Activated CD4-positive, alpha-beta T cell treated with anti-CD3 and anti-CD28 coated beads for 36 hours (primary cell): ENCODE measurements at places on chromosomes 1 and 21. TPM values are rescaled to one million over a fixed set of nuclear protein-coding genes. Genes with fewer than 3 reads are reported as not detected.

The SPRR1B gene
- not detected for total RNA-seq

The DRAXIN gene
- 0.04 TPM for total RNA-seq

The SLC44A5 gene
- total RNA-seq = not detected

The FYB2 gene
- not detected for total RNA-seq

The MOV10 gene
- total RNA-seq = 80.3 TPM

The TNFRSF4 gene
- total RNA-seq = 340 TPM

The KIF26B gene
- total RNA-seq = 0.23 TPM

The THRAP3 gene
- total RNA-seq = 149 TPM

The LGR6 gene
- 0.14 TPM for total RNA-seq

The TEX38 gene
- not detected for total RNA-seq

The RGS18 gene
- total RNA-seq = not detected

The GPR161 gene
- total RNA-seq = 0.42 TPM

The TNFRSF18 gene
- total RNA-seq = 164 TPM

The IL19 gene
- total RNA-seq = not detected

The LCE3D gene
- not detected for total RNA-seq

The LEFTY1 gene
- total RNA-seq = not detected

The MIXL1 gene
- total RNA-seq = not detected

The RBP7 gene
- total RNA-seq = not detected

The NUP210L gene
- total RNA-seq = 0.05 TPM

The OSBPL9 gene
- total RNA-seq = 46.2 TPM

The COX20 gene
- 32.0 TPM for total RNA-seq

The CLDN19 gene
- total RNA-seq = not detected

The DDI2 gene
- 30.2 TPM for total RNA-seq
